Glutamatergic neuron (in vitro differentiated cells): ENCODE measurements at places on chromosomes 5 and 9. TPM values are rescaled to one million over a fixed set of nuclear protein-coding genes. Genes with fewer than 3 reads are reported as not detected.

DNA sequence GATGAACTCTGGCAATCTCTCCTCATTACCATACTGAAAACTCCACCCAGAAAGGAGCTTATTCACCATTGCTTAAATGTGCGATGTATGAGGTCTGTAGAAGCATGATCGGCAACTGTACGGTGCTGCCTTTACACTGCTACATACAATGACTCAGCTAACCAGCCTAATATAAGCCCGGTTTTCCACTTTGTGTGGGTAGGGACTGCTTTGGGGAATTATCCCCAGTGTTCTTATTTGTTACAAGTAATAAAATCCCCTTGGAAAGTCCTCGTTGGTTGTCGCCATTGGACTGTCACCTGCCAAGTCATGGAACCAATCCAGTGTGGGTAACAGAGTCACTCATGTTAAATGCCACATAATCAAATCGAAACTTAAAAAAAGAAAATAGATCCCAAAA is 23.5 kb upstream of the TENT2 start:
- no peaks in the 10 kb centered on the region for H3K4me1 ChIP-seq
- no peaks in the 10 kb centered on the region for H3K27me3 ChIP-seq
- H3K36me3 ChIP-seq, result no peaks in the 10 kb centered on the region
- DNase-seq, result no peak

DNA sequence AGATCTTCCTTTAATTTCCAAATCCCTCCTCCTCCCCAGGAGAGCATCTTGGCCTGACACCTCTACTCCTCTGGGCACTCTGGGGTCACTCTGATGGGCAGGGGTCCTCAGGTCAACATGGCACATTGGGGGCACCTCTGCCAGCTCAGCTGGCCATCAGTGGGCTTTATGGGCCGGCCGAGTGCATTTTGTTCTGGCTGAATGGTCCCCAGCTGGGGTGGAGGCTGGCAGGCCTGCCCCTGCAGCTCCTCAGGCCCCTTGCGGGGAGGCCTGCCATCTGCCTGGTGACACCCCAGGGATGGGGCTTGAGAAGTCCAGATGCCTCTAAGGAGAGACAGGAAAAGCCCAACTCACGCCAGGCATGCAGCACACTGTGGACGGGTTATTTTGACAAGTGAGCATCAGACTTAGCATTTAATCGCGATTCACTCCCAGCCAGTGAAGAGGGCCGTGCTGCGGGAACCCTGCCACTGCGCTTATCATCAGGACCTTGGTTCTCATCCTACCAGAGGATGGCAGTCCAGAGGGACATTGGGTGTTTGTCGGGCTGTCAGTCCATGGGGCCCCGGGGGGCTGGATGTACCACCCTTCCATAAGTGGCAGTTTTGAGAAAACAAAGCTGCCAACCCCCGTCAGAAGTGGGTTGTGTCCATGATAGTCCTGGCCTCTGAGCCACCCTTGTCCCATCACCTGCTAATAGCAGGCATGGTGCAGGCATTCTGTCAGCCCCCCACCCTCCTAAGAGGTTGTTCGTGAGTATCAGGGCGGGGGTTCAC is 21.7 kb downstream of the PHF2 start:
- H3K27ac ChIP-seq, result no peak overlapping the region
- no peaks in the 10 kb centered on the region for H3K36me3 ChIP-seq
- no peak for DNase-seq
- H3K4me3 ChIP-seq, result no peak overlapping the region
- peaks cover 31% of the 10 kb centered on the region for H3K4me1 ChIP-seq

DNA sequence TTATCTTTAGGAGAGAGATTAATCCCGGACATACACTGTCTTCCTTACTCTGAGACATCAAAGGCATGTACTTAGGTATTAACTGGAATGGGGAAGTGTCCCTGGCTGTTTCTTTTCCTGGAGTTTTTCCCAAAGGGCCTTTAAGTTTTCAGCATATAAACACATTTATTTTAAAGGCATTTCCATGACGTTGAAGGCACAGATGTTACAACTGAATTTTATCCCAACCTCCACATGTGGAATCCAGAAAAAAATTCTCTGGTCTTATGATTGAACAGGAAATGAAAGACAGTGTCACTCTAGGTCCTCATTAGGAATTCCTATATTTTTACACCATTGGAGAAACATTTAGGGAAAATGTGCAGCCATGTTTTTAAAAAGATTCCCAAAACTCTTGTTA is 41.6 kb upstream of the SHOC1 start:
- peaks cover 2% of the 10 kb centered on the region for H3K27me3 ChIP-seq
- no peaks in the 10 kb centered on the region for H3K36me3 ChIP-seq
- no peak overlapping the region for H3K27ac ChIP-seq
- H3K4me1 ChIP-seq, result no peaks in the 10 kb centered on the region

The TMED9 gene
- 94.6 TPM for total RNA-seq

The SH3PXD2B gene
- 96.8 TPM for total RNA-seq

GRCh38 chr5:167514461-167514860 is 777.0 kb upstream of the WWC1 start:
- no peak overlapping the region for H3K27ac ChIP-seq
- no peaks in the 10 kb centered on the region for H3K27me3 ChIP-seq
- DNase-seq, result no peak
- no peaks in the 10 kb centered on the region for H3K4me1 ChIP-seq
- no peak overlapping the region for H3K4me3 ChIP-seq

The PRR16 gene
- total RNA-seq, result 0.25 TPM
